ENCODE measurements at places on chromosomes 4 and X.

GRCh38 chr4:106565727-106566126 lies 197.1 kb upstream of the GIMD1 start:
- no peak for ATAC-seq

DNA sequence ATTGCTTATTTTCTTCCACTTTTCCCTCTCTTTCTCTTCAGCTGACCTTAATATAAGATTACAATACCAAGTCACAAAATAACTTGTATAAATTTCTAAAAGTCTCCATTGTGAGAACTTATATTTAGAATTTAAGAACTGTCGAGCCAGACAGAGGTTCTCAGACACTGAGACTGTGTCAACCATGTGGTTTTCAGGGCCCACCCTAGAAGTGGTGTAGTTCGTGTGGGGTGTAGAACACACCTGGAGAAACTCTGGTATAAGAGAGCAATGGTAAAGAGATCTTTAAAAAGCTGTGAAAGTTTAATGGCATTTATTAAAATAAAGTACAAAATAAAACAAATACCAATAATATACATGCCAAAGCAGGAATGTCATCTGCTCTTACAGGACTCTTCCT lies 19.7 kb downstream of the CPEB2 start:
- ATAC-seq, result no peak

DNA sequence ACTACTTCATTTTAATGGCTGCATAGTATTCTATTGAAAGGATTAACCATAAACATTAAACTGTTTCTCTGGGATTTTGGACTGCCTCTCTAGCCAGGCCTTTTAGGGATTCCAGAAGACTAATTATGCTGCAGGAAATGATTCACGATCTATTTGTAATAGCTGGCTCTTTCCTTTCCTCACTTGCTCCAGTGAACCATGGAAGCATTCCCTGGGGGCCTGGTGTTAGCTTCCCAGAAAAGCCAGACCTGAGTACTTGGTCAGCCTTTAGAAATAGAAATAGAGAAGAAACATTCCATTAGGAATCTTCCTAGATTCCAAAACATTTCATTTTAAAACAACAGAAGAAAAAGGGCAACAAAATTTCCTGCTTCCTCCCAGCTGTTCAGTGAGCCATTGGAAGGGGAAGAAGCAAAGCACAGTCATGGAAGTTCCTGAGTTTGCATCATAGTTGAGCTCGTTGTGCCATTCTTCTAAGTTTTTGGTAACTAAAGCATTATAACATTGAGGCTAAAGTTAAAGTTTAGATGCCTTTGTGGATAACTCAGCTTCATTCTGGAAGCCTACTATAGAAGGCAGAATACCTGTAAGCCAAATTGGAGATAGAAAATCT lies 83.5 kb downstream of the NPNT start:
- ATAC-seq, result peak; percentile 31

DNA sequence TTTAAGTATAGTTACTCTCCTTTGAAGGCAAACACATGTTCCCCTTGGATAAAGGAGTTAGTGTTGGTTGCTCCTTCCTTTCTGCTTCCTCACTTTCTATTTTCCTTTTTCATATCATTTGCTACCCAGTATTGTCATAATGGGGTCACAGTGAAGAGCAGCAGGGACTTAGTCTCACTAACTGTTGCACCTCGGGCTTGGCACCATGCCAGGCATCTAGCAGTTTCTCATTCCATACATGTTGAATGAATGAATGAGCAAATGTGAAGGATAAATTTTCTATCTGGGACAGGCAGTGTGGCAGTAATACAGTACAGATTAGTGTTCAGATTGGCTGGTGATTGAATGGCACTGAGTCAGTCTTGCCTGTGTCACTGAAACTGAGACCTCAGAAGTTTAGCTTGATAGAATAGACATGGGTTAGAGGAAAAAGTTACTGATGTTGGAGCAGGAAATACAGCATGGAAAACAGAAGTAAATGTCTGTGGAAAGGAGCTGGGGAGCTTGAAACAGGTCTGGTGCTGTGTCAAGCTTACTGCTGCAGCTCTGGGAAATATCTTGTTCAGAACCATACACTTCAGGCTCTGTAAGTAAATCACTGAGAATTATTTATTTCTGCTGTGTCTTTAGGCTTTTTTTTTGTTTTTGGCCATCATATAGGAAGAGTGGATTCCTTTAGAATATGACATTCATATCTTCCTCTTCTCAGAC lies 55.8 kb upstream of the PITX2 start:
- ATAC-seq, result no peak

- no peak for ATAC-seq
Observed at GRCh38 chr4:5470318-5471198, 237.8 kb downstream of the EVC2 start.

DNA sequence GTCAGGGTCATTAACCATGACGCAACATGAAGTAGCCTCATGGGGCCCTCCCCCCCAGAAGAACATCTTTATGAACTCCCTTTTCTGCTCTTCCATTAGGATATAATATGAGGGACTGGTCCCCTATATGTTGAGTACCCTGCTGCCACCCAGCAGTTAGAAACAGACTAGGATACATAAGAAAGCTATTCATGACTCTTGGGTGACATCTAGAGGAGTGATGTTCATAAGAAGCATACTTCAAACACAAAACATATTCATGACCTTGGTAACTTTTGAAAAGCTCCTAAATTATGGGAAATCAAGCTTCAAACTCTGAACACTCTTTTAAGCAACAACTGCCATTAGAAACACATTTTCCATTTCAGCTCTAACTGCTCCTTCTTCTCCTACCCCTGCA lies 155.2 kb upstream of the SPIN4 start:
- ATAC-seq, result peak; percentile 63

DNA sequence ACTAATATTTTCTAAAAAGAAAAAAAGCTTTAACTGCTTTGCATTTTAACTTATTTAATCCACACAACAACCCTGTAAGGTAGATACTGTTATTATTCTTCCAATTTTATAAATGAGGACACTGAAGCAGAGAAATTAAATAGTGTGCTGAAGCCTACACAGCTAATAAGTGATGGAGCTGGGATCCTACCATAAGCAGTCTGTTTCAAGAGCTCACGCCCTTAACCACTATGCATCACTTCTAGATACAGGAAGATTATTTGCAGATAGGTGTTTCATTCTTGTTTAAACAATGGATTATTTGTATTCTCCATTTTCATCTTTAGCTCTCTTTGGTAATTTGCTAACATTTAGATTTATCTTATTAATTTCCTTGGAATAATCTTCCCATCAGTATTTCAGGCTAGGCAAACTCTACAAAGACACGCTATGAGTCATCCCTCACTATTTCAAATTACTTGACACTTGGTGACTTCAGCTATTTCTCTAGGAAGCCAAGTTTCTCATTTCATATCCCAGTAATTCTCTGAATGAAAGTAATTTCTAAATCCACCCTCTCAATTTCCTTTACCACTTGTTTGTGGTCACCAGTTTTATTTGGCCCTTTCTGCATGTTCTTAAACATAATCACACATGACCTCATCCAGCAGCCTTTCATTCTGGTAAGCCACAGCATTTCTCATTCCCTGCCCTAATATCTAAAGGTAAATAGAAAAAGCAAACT lies 67.3 kb downstream of the ASB9 start:
- ATAC-seq, result no peak

DNA sequence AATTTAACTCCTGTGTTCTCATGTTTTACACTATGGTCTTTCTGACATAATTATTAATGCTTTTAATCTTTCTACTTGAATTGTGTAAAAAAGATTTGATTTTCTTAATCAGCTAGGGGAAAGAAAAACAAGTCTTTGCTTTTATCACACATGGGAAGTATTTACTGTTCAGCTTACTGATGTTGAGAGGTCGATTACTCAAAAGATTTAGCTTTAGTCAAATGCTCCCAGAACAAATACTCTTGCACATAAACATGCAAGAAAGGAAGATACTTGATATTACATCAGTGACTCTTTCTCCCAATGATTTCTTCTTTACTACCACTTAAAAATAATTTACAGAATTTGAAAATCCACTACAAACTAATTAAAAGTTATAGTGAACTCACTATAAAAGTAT lies 198.3 kb upstream of the FAT4 start:
- ATAC-seq, result no peak

- ATAC-seq, result peak; percentile 65
Observed at GRCh38 chr4:168139336-168139735, 47.0 kb downstream of the ANXA10 start.

DNA sequence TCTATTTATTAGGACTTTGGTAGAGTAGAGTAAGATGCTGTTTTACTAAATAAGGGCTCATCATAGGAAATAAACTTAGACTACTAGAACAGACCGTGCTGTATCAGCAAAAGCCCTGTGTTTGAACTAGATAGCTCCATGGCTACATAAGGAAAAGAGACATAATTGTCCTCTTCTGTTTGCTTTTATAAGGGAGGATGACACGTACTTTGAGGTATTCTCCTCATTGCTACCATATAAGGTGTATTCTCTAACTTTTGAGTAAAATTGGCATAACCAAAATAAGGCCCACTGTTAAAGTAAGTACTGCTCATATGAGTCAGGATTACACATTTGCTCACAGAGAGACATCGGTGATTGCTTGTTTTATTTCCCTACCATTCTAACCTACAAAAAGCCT lies 64.3 kb downstream of the PDLIM5 start:
- peak; percentile 82 for ATAC-seq

GRCh38 chr4:84224522-84224921 lies 274.6 kb downstream of the NKX6-1 start:
- ATAC-seq, result no peak

GRCh38 chr4:105979506-105979905 lies 84.2 kb downstream of the NPNT start:
- peak; percentile 63 for ATAC-seq

GRCh38 chrX:23959781-23960180 lies 52.0 kb downstream of the CXorf58 start:
- ATAC-seq, result no peak

Data from SK-N-SH treated with all-trans-retinoic acid at 6 μM for 48 hours (cell line).